Hematopoietic multipotent progenitor cell treated with erythropoietin and hydrocortisone succinate and interleukin-3 and kit ligand, for 17 days (in vitro differentiated cells): ENCODE measurements at places on chromosomes 16 and 17.

DNA sequence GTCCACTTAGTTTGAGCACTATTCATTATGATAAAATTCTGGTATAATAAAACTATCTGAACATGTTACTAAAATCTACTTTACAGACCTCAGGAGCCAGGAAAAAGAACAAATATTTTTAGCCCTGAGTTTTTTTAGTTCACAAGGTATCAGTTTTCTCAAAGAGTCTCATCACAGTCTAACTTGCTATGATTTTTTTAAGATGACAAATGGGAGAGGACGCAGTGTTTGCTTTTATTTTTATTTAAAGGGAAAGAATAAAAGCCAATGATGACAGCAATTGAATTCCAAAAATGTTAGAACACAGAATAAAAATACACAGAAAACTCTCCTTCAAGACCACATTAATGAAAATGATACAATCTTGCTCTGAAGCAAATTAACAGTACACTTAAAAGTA is 7.4 kb downstream of the MED13 start:
- no peak for DNase-seq

GRCh38 chr17:49132699-49133364 is at the start of gene B4GALNT2:
Gene B4GALNT2 (plus strand): TSS chr17:49132769. CDS start chr17:49132793, 24 bp downstream.
- DNase-seq: no peak

- DNase-seq: no peak
These were observed 331.2 kb downstream of the MAF start for GRCh38 chr16:79269211-79269863.

GRCh38 chr17:17491031-17491471 is 5.1 kb downstream of the RASD1 start:
- DNase-seq: no peak

GRCh38 chr16:67893743-67894399 is 817 bp downstream of the PSKH1 start:
- DNase-seq: no peak

DNA sequence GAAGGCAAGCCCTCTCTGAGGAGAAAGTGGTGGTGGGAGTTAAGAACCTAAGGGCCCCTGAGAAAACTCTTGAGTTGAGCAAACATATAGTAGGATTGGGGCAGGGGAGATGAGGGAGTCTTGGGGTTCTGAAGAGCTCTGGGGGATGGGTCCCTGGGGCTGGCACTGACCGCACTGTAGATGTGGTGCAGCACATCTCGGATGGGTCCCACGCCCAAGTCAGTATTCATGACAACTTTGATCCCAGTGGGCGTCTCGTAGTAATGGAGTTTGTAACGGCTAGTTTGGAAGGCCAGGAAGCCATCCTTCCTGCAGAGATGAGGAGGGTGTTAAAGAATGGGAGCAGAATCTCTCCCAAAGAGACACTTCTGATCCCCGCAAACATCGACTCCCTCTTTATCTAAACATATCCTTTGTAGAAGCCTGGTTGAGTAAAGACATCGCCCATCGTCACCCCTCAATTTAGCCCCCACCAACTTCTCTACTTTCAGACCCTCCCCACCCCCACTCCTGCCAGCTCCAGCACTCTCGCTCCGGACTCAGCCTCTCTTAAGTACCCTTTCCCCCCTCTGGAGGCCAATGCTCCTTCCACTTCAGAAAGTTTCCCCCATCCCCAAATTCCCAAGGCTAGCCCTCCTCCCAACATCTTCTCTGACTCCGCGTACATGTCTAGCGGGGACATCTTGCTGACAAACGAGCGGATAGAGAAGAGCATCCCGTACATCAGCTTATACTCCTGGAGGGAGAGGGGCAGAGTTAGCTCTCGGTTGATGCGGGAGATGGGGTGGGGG is 710 bp downstream of the TRAPPC1 start:
- DNase-seq: no peak

DNA sequence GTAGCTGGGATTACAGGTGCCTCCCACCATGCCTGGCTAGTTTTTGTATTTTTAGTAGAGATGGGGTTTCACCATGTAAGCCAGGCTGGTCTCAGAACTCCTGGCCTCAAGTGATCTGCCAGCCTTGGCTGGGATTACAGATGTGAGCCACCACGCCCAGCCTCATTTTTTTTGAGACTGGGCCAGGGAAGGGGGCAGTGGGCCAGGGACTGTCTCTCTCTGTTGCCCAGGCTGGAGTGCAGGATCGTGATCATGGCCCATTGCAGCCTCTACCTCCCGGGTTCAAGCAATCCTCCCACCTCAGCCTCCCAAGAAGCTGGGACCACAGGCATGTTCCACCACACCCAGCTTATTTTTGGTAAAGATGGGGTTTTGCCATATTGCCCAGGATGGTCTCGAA is 16.0 kb downstream of the RSL1D1 start:
- no peak for DNase-seq
